ENCODE measurements at places on chromosomes 7 and 10.

DNA sequence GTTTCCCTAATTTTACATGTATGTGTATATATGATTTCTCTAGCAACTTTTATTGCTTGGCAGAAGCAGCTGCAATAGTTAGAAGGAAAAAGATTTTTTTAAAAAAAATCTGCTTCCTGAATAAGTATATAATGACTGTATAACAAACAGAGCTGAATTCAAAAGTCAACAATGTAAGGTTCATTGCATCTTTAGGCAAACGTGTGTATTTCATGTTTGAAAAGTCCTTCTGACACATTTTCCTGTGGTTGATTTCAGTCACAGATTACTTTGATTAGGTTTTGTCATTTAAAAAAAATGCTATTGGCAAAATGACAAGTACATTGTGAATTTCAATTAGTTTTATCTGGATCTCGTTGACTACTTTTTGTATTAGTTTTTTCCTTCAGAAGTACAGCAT is 231.0 kb downstream of the CSTF2T start:
- DNase-seq: no peak

GRCh38 chr7:115851291-115851690 is 179.3 kb downstream of the TFEC start:
- DNase-seq: no peak

DNA sequence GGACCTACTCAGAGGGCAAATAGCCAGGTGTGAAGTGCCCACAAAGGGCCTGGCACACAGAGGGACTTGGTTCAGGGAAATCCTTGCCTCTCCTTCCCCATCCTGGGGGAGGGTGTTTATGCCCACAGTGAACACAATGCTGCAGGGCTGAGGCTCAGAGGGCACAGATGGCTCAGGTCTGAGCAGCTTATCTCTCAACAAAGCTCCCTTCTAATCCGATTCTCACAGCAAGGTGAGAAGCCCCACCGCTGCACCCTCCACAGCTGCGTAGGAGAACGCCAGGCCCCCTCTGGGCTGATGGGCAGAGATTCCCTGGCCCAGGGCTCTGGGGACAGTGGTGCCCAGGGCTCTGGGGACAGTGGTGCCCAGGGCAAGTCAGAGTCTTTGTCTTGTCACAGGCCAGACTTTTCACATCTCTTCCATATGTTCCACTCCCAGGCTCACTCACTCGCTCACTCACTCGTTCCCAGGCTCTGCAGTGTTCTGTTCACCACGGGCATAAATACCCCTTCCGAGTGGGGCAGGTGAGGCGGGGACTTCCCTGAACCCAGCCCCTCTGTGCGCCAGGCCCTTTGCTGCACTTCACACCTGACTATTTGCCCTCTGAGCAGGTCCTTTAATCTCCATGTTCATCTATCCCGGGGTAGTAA is 8.7 kb upstream of the CDHR1 start:
- DNase-seq: no peak

DNA sequence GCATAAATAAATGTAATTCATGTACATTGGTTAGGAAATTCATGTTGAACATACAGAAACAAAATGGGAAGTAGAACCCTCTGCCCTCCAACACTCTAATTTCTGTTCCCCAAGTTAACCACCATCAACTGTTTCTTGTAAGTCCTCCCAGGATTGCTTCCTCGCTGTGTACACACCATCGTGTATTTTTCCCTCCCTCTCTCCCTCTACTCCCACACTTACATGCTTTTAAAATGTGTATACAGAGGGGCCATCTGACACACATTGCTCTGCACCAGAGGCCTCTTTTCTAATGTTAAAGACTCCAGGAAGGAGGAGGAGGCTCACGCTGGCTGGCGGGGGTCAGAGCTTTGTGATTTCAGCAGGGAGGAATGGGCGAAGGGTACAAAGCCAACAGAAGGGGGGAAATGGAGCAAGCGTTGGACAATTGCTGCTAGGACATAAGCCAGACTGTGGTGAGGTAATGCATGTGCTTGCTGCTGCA is 1.9 kb upstream of the EPHA1 start:
- no peak for DNase-seq

DNA sequence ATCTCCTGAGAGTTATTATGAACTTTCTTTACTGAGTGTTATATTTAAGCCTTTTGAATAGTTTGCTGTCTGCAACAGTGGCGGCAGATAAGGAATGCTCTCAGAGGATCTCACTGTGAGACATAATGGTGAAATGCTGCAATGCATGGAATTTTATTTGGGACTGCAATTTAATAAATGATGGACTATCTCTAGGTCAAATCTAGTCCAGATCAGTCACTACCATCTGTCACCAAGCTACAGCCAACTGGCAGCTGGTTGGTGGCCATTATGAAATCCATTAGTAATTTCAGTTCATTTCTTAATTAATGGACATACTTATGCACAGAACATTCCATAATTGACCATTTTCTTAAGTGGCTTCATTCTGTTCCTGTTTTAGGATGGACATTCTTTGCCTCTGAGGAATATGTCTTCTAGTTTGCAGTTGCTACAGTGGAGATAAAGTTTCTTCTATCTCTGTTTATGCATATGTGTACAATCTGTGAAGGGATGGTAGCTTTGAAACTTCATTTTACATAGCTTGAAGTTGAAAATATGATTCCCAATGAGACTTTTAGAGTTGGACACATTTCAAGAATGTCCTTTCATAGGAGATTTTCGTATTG is 586.6 kb downstream of the SUGCT start:
- DNase-seq: no peak

GRCh38 chr10:78777466-78777865 is 291.3 kb upstream of the ZMIZ1 start:
- DNase-seq: no peak

DNA sequence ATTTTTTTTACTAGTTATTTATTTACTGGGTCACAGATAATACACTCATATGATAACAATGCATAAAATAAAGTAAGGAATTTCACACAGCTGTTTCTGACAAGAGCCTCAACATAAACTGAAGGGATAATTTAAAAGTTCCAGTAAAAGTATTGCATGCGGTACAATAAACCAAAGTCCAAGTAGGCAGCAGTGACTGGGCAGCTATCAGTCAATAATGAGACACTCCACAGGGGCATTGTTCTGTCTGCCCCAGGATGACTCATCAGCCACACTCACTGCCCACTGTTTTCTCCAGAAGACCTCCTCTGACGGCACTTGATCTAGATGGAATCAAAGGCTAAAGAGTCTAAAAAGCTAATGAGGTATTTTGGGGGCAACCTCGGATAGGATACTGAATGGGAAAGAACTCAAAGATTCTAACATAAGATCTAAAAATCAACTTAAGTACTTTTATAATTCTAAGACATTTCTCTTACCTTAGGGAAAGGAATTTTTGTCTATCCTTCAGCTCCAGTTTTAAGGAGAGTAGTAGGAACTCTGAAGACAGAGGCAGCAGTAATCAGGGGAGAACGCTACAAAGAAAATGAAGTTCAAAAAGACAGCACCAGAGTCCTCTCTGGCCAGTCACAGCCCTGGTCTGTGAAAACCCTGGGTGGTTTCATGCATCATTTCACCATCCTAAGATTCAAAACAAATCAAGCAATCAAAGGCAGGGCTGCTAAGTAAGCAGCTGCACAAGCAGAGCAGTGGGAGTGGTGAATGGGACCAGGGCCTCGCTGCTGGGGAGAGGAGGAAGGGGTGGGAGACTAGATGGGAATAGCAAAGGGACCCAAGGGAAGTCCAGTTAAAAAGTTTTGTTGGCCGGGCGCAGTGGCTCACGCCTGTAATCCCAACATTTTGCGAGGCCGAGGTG is 175.1 kb downstream of the AVL9 start:
- DNase-seq: peak; percentile 12

GRCh38 chr7:47291461-47292081 is 290.3 kb downstream of the TNS3 start:
- DNase-seq: no peak

DNA sequence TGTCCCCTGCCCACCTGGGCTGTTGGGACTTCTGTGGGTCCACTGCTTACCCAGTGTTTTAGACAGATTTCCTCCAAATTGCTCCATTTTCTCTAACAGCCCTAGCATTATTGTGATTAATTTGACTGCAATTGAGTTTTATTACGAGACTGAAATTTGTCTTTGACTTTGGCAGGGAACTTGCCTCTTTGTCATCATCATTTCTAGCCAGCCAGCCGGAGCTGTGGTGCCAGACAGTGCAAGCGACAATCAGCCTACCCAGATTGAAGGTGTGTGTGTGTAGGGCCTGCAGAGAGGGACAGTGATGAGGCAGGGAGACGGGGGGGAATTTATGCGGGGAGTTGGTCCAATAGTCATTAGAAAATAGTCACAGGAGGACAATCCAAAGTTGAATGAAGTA is 743.0 kb downstream of the NRG3 start:
- no peak for DNase-seq

DNA sequence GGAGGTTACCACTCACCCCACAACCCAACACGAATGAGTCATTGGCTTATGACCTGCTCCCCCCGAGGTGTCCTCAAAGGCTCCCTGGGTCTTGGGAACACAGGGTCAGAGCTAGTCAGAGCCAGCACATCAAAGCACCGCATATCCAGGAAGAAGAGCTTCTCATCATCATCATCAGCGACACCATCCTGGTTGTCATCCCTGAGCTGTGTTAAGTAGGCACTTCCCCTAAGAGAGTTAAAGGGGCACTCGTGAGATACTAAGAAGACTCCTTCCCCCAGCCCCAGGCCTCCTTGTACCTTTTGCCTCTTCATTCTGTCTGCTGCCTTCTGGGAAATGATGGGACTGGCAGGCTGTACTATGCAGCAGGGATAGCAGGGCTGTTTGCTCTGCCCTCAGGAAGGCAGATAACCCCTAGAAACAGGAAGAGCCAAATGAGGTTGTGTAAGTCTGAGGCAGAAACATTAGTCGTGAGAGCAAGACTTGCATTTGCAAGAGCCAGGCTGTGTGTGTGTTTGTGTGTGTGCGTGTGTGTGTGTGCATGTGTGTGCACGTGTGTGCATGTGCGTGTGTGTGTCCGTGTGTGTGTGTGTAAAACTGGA is 11.1 kb upstream of the CPA1 start:
- DNase-seq: no peak

DNA sequence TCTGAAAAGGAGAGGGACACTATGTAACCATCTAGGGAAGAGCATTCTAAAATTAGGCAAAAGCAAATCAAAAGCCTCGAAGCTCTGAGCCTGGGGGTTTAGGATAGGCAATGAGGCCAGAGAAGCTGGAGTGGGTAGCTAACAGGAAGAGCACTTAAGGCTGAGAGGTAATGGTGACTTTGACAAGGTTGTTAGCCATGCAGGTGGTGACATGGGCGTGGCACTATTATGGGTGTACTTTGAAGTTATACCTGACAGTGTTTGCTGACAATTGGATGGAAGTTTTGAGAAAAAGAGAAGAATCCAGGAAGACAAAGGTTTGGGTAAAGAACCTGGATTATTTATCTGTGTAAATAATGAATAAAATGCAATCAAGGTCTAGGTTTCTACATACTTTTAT is 383.0 kb upstream of the SEMA3C start:
- DNase-seq: no peak

DNA sequence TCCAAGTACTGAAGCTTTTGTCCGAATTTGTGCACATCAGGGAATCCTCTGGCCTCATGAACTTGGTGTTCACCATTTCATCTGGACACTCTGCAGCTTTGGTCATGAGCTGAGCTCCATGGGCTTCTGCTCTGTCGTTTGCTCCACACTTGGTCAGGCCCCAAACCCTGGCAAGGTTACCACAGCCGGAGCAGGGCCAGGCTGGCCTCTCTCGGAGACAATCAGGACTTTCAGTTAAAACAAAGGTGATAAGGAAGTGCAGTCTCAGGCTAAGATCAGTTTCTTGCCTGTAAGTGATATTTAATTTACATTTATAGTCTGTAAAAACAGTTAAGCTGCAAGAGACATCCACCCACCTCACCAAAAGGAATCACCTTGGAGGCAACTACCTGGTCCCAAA is 558.9 kb downstream of the PARD3 start:
- no peak for DNase-seq

DNA sequence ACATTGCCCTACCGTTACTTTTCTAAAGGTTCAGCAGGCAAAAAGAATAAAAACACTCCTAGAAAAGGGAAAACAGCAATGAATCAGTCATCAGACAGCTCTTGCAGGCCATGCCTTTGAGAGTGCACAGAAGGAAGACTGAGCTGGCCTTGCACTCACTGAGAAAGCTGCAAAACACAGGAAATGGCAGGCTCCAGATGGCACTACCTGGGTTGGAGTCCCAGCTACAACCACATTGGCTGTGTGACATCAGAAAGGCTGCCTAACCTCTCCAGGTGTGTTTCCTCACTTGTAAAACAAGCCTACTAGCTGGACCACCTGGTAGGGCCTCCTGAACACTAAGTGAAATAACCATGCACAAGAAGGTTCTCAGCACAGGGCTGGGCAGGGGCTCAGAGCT is 113.7 kb downstream of the SFMBT2 start:
- no peak for DNase-seq

DNA sequence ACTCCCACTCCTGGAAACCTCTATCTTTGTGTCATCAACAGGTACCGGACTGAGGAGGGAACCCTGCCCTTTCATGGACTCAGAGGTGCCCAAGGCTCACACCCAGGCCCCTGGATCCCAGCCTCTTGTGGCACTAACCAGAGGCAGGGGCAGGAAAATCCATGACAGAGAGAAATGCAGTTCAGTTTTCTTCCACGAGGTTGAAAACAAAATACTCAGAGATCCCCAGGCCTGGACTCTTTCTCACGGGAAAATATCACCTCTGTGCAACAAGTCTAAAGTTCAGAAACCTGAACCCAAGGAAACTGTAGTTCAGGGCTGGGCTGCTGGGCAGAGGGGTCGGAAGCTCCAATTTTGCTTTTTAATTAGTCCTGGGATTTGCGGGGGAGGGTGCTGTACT is 21.4 kb upstream of the OPN4 start:
- no peak for DNase-seq

DNA sequence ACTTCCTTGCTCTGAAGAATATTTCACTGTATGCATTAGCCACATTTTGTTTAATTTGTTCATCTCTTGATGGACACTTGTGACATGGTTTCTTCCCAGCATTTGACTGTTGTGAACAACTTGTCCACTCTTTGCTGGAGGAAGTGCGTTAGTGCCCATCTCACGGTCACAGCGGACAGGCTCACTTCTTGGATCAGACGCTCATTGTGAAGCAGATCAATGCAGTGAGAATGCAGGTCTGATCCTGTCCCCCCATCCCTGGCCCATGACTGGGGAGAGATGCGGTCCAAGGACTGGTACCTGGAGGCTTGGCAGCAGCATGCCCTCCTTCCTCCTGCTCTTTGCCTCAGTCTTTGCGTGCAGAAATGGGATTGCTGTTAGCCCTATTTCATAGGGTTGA is 41.5 kb downstream of the DOCK1 start:
- DNase-seq: no peak

GRCh38 chr7:12771378-12771877 is 84.0 kb downstream of the ARL4A start:
- DNase-seq: no peak

- peak; percentile 88 for DNase-seq
These were observed 91.0 kb upstream of the NFE2L3 start for GRCh38 chr7:26060733-26061677.

- no peak for DNase-seq
These were observed 98.2 kb downstream of the AHR start for GRCh38 chr7:17396692-17397091.

DNA sequence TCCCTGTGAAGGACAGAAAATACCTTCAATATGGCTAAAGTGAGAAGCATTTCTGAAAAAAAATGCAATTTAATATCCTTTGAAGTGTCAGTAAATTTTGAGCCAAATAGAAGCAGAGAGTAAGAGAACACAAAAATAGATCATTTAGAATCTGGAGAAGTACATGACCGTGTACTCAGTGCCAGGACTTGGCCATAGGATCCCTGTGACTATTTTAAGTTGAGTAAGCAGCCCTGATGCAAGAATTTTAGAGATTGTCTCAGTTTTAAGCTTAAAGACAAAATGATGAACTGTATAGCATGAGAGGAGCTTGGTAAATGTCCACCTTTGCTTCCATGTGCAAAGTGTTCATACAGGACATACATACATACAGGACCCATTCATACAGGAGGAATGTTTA is 2.5 kb downstream of the PTER start:
- no peak for DNase-seq
